ENCODE measurements at places on chromosomes 1 and 21. TPM values are rescaled to one million over a fixed set of nuclear protein-coding genes. Genes with fewer than 3 reads are reported as not detected.

MAP1LC3C gene
- 0.61 TPM for total RNA-seq

MIXL1 gene
- not detected for total RNA-seq

CELA3B gene
- total RNA-seq: not detected

SHISA4 gene
- 32.5 TPM for total RNA-seq

OR2T5 gene
- total RNA-seq: not detected

SOX13 gene
- 7.0 TPM for total RNA-seq

NPPA gene
- total RNA-seq: not detected

TMPRSS15 gene
- not detected for total RNA-seq

SYT11 gene
- 44.4 TPM for total RNA-seq

BCAR3 gene
- total RNA-seq: 68.8 TPM

UBXN10 gene
- total RNA-seq: under 0.01 TPM

DNM3 gene
- total RNA-seq: 11.0 TPM

HIVEP3 gene
- total RNA-seq: 2.4 TPM

RIPPLY3 gene
- total RNA-seq: 0.16 TPM

ADCY10 gene
- not detected for total RNA-seq

MROH9 gene
- total RNA-seq: 0.36 TPM

COL16A1 gene
- total RNA-seq: 317 TPM

All from hair follicle dermal papilla cell (primary cell).